ENCODE measurements at places on chromosomes 3 and 15.

- no peak for DNase-seq
These were observed 83.4 kb downstream of the EEFSEC start for GRCh38 chr3:128236657-128237056.

GRCh38 chr3:54065140-54065539 is 57.2 kb upstream of the CACNA2D3 start:
- DNase-seq = no peak

DNA sequence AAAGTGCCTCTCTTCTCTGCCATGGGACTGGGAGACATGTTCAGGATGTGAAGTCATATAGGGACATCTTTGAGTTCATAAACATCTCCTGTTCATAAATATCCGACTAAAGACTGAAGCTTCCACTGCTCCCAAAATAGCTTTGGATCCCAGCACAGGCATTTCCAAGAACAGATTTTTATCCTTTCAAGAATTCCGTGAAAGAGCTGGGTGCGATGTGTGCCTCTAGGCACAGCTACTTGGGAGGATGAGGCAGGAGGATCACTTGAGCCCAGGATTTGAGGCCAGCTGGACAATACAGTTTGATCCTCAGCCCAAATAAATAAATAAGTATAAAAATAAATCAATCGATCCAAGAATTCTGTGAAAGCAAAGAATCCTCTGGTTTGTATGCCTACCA is 6.7 kb upstream of the ISLR2 start:
- no peak for DNase-seq

GRCh38 chr3:37526511-37526910 is 335.2 kb upstream of the CTDSPL start:
- no peak for DNase-seq

DNA sequence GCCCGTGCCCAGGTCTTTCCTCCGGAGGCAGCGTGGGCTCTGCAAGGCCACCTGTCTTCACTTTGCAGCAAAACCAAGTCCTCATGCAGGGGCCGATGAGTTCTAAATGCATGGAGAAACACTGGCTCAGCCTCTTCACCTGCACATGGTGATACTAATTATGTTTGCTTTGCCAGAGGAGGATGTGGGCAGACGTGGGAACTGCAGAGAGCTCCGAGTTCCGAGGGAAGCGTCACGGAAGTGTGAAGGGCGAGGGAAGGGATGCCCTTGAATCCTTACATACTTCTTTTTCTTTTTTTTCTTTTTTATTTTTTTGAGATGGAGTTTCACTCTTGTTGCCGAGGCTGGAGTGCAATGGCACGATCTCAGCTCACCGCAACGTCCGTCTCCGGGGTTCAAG is 74.8 kb downstream of the GABRG3 start:
- DNase-seq = no peak
